ENCODE measurements at places on chromosomes 7 and 10.

DNA sequence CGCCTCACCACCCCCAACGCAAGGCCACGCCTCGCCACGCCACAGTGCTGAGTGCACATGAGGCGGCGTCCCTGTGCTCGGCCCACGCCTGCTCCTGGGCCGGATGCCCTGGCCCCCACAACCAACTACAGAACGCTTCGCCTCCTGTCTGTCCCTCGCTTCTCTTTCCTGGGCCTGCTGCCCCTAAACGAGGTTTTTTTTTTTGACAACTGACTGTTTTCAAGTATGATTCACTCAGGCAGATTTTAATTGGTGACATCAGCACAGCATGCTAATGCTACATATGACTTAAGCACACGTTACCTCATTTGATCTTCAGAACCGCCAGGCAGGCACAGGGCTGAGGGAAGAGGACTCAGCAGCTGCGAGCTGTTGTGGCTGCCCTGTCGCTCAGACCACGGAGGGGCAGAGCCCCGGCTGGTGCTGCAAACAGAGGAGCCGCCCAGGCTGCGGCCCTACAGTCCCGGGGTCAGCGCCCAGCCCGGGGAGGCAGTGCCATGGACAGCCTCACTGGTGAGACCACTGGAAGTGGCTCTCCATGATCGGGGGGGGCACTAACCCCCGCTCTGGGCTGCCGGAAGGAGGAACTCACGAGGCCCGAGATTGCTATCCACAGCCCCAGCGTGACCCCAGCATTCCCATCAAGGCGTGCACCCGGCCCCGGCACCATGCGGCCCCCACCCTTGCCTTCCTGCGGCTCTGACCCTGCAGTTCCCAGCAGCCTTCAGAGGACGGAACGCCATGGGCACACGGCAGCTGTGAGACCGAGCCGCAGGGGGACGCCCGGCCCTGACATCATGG, 212.8 kb downstream of the MAD1L1 start:
- no peak for DNase-seq

DNA sequence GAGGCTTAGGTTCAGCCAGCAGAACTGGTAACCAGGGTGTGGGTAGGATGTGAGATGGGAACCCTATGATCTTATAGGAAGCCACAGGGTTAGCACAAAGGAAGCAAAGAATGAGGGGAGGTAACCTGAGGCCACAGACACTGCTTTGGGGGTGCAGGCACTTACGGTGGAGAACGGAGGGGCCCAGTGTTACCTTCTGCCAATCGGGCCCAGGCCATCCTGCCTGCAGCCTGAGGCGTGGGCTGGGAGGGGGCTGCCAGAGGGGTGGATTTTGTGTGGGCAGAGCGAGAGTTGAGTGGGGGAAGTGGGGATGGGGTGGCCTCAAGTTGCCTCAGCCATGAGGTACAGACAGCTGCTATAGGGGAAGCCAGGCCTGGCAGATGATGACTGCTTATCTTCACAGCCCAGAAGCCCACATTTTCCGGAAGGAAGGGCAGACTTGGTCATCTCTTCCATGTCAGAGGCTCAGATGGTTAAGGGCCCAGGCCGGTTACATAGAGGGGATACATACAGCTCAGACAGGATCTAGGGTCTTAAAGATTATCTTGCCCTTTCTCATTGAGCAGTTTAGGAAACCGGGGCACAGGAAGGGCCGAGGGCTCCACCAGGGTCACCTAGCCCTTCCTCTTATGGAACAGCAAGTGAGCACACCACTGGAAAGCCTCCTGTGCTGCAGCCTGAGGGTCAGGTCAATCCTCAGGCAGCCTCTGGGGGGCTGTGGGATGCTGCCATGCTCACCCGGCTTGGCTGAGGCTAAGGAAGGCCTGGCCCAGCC, 24.4 kb upstream of the VSIR start:
- no peak for DNase-seq

- no peak for DNase-seq
Measured at GRCh38 chr7:29146888-29147609, 712 bp upstream of the CPVL start.

GRCh38 chr10:5634918-5635317, 31.5 kb downstream of the ASB13 start:
- no peak for DNase-seq

- DNase-seq: no peak
Measured at GRCh38 chr10:69804775-69805174, 3.1 kb downstream of the COL13A1 start.

GRCh38 chr7:155796381-155797261, 15.6 kb downstream of the SHH start:
- DNase-seq: peak; percentile 96

GRCh38 chr7:138662076-138662990, 38.8 kb downstream of the SVOPL start:
- no peak for DNase-seq

- no peak for DNase-seq
Measured at GRCh38 chr10:87546210-87546609, 41.5 kb downstream of the MINPP1 start.

GRCh38 chr7:18497082-18497481, 1.5 kb downstream of the HDAC9 start:
- no peak for DNase-seq

DNA sequence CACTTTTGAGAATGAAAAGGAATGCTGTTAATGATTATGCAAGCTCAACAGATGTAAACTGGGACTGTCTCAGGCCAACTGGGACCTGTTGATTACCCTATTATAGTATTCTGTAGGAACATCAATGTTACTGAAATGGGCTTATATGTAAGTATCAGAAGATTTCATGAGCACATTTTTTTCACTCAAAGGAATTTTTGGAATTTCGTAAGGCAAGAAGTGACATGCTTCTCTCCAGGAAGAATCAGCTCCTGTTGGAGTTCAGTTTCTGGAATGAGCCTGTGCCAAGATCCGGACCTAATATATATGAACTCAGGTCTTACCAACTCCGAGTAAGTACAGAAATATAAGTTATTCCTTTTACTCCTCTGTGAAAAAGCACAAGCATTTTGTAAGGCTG, 19.2 kb downstream of the NIPSNAP2 start:
- DNase-seq: no peak

DNA sequence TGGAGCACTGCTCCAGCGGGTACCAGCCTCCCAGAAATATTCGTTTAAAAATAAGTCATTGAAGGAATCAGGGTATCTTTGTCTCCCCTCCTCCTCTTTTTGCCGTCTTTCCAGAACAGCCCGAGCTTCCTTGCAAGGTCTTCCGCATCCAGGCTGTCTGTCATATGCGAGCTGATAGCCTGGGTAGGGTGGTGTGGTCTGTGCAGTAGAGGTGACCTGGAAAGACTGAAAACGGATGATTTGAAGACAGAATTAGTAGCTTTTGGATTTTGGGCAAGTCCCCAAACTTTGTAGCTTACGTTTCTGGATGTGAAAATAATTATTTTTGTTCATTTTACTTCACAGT, 480 bp downstream of the VPS50 start:
- DNase-seq: no peak

- no peak for DNase-seq
Measured at GRCh38 chr10:44651834-44652233, 259.3 kb upstream of the TMEM72 start.
